ENCODE measurements at places on chromosomes 11 and 22.

DNA sequence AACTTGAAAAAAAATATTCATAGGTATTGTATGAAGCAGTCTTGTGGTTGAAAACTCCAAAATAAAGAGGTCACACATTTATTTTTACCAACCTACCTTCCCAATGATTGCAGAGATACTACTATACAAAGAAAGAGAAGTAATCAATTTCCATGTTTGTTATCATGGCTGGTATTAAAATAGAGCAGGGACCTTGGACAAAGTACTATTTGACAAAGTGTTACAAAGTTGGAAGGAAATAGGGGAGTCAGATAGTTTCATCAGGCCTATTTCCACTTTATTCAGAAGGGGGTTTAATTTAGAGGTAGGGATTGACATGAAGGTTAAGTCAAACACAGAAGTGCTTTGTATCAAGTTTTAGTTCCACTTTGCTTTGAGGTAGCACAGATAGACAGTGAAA lies 34.4 kb upstream of the KIRREL3 start:
- no peak for DNase-seq

DNA sequence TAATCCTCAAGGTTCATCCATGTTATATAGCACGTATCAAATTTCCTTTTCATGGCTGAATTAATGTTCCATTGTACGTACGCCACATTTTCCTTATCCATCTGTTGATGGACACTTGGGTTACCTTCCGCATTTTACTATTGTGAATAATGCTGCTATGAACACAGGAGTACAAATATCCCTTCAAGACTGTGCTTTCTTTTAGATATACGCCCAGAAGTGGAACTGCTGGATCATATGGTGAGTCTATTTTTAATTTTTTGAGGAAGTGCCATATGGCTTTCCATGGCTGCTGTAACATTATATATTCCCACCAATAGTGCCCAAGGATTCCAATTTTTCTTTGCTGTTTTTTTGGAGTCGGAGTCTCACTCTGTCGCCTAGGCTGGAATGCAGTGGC lies 6.0 kb downstream of the MRPL40 start:
- no peak for DNase-seq

DNA sequence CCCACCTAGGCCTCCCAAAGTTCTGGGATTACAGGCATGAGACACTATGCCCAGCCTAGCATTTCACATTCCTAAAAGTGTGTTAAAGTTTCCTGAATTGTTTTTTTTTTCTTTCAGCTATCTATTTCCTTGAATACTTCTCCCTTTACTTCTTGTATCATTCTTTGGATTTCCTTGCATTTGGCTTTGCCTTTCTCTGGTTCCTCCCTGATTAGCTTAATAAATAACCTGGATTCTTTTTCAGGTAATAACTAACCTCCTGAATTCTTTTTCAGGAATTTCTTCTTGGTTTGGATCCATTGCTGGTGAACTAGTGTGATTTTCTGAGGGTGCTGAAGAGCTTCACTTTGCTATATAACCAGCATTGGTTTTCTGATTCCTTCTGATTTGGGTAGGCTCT lies 47.9 kb downstream of the MRGPRX2 start:
- DNase-seq = no peak

GRCh38 chr22:47034076-47034808 lies 271.8 kb downstream of the TBC1D22A start:
- DNase-seq = no peak

DNA sequence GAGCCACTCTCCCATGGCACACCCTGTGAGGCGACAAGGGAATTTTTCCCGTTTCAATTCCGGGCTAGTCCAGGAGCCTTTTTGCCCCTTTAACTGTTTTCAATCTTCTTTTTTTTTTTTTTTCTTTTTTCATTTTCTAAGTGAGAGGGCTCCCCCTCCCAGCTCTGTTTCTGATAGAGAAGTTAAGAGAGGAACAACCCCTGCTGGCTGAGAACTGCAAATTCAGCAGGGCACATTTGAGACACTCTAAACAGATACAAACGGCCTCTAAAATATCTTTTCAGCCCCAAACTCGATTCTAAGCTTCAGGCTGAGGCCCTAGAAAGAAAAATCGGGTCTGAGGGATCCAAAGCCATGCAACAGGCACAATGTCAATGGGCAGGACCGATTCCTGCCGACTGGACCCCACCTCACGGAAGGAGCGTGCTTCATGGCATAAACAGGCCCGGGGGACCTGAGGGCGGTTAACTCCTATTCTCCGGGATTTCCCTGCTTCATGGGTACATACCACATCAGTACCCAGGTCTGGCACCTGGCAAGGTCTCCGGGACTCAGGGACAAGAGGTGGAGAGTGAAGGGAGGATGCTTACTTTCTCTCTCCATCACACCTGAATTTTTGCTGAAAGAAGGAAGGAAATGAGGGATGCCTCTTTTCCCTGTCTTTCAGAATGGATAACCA lies 627.5 kb downstream of the BUD13 start:
- no peak for DNase-seq

- DNase-seq = no peak
Observed at GRCh38 chr22:19958083-19959042, 16.7 kb upstream of the TXNRD2 start.

- no peak for DNase-seq
Observed at GRCh38 chr11:120334332-120334731, 1.9 kb upstream of the ARHGEF12 start.

GRCh38 chr11:114077482-114078305 lies 18.2 kb downstream of the ZBTB16 start:
- DNase-seq = no peak
